Heart right ventricle (tissue), 16 donors: ENCODE measurements at places on chromosomes 2 and 18. TPM values are rescaled to one million over a fixed set of nuclear protein-coding genes. Genes with fewer than 3 reads are reported as not detected.
A peak's percentile ranks its signal among the peaks of the same experiment; 100 is the strongest.

GRCh38 chr18:73552171-73552570 lies 595.5 kb downstream of the FBXO15 start:
- peaks cover 4% of the 10 kb centered on the region for H3K4me1 ChIP-seq
- H3K27ac ChIP-seq = no peak overlapping the region
- no peaks in the 10 kb centered on the region for H3K27me3 ChIP-seq
- no peak for DNase-seq
- no peaks in the 10 kb centered on the region for H3K36me3 ChIP-seq

HMSD gene
- total RNA-seq = not detected

CCL20 gene
- total RNA-seq = not detected

- DNase-seq = no peak
- no peak overlapping the region for H3K27ac ChIP-seq
- H3K27me3 ChIP-seq = no peaks in the 10 kb centered on the region
- no peaks in the 10 kb centered on the region for H3K36me3 ChIP-seq
- no peaks in the 10 kb centered on the region for H3K4me1 ChIP-seq
Measured at GRCh38 chr2:183088061-183088460, 9.5 kb downstream of the DUSP19 start.

GRCh38 chr2:191245869-191246531 lies 796 bp downstream of the MYO1B start:
- H3K4me1 ChIP-seq = peaks cover 15% of the 10 kb centered on the region
- H3K27me3 ChIP-seq = peaks cover 32% of the 10 kb centered on the region
- peak overlapping the region; percentile 80 for H3K27ac ChIP-seq
- H3K36me3 ChIP-seq = no peaks in the 10 kb centered on the region
- DNase-seq = peak; percentile 81

ICOS gene
- total RNA-seq = not detected

MC5R gene
- not detected for total RNA-seq

- H3K4me3 ChIP-seq = no peak overlapping the region
- no peaks in the 10 kb centered on the region for H3K36me3 ChIP-seq
- peaks cover 14% of the 10 kb centered on the region for H3K4me1 ChIP-seq
- DNase-seq = peak; percentile 77
- H3K27me3 ChIP-seq = no peaks in the 10 kb centered on the region
Measured at GRCh38 chr2:26982102-26982742, 11.8 kb downstream of the MAPRE3 start.

IL36A gene
- total RNA-seq = not detected
